T-helper 17 cell (primary cell): ENCODE measurements at places on chromosomes 1 and 21. TPM values are rescaled to one million over a fixed set of nuclear protein-coding genes. Genes with fewer than 3 reads are reported as not detected.

Gene PRSS38
- total RNA-seq: not detected

GRCh38 chr21:14877581-14878228 lies 187.1 kb downstream of the NRIP1 start:
- no peak for DNase-seq

DNA sequence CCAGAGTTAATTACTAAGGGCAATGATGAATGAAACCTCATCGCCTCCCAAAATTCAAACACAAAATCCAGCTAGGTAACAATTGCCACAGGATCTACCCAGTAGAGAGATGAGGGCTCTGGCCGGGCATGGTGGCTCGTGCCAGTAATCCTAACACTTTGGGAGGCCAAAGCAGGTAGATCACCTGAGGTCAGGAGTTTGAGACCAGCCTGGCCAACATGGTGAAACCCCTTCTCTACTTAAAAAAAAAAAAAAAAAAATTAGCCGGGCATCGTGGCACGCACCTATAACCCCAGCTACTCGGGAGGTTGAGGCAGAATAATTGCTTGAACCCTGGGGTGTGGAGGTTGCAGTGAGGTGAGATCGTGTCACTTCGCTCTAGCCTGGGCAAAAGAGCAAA lies 15.8 kb downstream of the CD2 start:
- DNase-seq: no peak

- no peak for DNase-seq
Measured at GRCh38 chr21:45299026-45299863, 11.6 kb upstream of the POFUT2 start.

- no peak for DNase-seq
Measured at GRCh38 chr1:174074757-174075156, 52.6 kb upstream of the RC3H1 start.

Gene PLA2G2F
- not detected for total RNA-seq

GRCh38 chr1:81950037-81950436 lies 149.3 kb downstream of the ADGRL2 start:
- no peak for DNase-seq

DNA sequence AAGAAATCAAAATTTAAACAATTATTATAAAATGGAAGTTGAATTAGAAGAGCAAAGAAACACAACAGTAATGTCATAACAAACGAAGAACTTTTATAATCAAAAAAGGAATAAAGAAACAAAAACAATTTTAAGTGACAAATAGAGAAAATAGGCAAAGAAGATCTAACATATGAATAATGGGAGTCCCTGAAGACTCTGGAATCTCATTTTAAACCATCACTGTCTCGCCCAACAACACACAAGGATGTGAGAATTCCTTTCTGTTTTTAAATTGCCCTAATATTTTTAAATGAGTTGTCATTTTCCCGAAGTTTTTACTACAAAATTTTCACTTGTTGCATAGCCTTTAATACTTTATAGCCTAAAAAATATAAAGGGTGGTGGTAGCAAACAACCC lies 4.3 kb upstream of the NDC1 start:
- DNase-seq: no peak

Gene FCRL1
- total RNA-seq: 22.4 TPM

Gene OR2T35
- not detected for total RNA-seq

GRCh38 chr1:160945079-160945478 lies 9.5 kb downstream of the ITLN2 start:
- no peak for DNase-seq

GRCh38 chr1:39360731-39361130 lies 130.7 kb upstream of the BMP8A start:
- DNase-seq: no peak

DNA sequence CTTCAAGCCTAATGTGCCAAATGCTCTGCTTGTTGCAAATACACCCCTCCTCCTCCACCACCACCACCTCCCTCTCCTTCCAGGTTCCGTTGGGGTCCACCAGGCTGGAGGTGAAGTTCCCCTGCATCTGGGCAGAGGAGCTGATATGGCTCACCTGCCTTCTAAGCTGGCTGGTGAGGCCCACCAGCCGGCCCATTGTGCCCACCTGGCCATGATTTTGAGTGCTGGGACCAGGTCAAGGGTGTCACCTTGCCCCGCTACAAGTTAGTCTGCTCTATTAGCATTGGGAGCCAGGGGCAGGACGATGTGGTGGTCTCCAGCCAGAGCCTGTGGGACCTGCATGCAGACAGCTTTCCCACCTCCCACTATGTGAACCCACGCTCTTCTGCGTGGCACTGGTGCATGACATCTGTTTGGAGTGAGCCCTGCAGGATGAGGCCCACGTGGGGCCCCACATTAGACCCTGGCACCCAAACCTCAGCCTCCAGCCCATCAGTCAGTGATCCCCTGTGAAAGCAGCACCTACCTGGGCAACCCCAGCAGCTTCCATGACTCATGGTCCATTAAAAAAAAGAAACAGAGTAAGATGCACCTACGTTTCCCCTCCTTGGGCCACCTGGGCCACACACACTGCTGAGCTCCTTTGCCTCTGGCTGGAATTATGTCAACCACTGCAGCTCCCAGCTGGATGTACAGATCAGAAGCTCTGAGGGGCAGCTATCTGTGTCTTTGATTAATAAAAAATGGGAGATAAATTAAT lies 15.6 kb upstream of the CDCP2 start:
- no peak for DNase-seq

GRCh38 chr1:31673433-31673832 lies 28.8 kb upstream of the PEF1 start:
- no peak for DNase-seq

GRCh38 chr1:212791261-212791675 lies 309 bp downstream of the NSL1 start:
- DNase-seq: no peak

GRCh38 chr1:86504137-86504479 lies 35.4 kb downstream of the CLCA1 start:
- DNase-seq: no peak

DNA sequence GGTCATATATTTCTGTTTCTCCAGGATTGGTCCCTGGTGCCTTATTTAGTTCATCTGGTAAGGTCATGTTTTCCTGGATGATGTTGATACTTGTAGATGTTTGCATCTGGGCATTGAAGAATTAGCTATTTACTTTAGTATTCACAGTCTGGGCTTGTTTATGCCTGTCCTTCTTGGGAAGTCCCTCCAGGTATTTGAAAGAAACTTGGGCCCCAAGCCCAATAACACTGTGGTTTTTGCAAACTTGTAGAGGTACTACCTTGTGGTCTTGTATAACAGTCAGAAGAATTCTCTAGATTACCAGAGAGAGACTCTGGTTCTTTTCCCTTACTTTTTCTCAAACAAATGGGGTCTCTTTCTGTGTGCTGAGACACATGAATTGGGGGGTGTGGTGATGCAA lies 251.4 kb upstream of the B3GALT2 start:
- DNase-seq: no peak

DNA sequence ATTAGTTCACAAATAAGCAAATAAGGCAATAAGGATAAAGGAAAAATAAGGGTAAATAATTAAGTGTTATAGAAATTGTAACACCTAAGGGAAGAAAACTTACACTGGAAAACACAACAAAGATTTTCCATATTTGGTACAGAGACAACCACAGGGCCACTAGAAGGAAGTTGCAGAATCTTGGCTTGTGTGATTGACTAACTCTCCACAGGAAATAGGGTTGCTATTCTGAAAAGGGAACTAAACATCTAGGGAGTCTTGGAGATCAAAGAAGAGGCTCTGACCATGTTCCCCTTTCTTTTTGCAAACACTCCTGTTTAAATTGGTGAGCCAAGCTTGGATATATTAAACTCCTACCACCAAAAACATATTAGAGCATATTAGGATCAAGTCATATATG lies 59.1 kb downstream of the APCS start:
- no peak for DNase-seq

- no peak for DNase-seq
Measured at GRCh38 chr1:184027826-184028695, 9.5 kb downstream of the COLGALT2 start.

Gene OR2L8
- total RNA-seq: 0.62 TPM

Gene DCDC2B
- total RNA-seq: not detected

DNA sequence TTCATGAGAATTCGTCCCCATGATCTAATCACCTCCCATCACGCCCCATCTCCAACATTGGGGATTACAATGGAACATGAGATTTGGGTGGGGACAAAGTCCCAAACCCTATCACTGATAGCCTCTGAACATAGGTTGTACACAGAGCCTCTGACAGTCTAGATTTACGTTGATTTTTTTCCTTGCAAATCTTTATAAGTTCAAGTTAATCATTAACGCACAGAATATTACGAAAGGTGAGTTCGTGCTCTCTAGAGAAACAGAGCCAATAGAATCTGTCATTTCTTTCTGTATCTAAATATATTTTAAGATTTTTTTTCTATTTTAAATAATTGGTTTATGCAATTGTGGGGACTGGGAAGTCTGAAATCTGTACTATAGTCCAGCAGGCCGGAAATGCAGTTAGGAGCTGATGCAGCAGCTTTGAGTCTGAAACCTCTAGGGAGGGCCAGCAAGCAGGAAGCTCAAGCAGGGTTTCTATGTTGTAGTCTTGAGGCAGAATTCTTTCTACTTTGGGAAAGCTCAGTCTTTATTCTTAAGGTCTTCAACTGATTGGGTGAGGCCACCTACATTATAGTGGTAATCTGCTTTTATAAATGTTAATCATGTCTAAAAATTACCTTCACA lies 61.0 kb downstream of the SELENOF start:
- DNase-seq: no peak

DNA sequence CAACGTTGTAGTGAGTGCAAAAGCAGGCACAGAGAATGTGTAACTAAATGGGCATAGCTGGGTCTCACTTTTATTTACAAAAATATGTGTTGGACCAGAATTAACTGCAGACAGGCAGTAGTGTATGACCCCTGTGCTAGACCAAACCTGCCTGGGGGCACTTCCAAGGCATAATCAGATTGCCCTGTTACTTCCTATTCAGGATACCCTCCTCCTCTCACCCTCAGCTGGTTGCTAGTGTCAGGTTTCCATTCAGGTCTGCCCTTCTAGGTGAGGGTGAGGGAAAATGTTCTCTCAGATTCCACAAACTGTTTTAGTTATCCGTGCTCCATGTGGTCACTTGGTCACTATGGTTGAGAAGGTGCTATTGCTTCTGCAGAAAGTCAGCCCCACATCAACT lies 387.3 kb downstream of the LMX1A start:
- DNase-seq: no peak

DNA sequence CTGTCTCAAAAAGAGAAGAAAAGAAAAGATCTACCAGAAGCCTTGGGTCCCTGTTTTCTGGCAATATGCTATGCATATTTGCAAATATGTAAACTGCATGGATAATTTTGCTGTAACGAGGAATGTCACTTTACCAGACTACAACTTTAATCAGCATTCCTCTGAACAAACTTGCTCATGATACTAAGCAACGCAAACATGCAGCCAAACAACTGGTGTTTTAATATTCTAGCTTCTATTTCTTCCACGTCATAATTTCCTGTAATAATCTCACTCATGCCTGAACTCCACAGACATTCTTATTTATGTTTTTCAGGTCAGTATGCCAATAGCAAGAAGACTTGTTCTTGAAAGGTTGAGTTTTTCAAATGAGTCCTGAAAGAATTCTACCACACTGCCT lies 114.1 kb downstream of the SIM2 start:
- no peak for DNase-seq
